Midbrain (tissue), 1 donor: ENCODE measurements at places on chromosomes 12 and 14.

DNA sequence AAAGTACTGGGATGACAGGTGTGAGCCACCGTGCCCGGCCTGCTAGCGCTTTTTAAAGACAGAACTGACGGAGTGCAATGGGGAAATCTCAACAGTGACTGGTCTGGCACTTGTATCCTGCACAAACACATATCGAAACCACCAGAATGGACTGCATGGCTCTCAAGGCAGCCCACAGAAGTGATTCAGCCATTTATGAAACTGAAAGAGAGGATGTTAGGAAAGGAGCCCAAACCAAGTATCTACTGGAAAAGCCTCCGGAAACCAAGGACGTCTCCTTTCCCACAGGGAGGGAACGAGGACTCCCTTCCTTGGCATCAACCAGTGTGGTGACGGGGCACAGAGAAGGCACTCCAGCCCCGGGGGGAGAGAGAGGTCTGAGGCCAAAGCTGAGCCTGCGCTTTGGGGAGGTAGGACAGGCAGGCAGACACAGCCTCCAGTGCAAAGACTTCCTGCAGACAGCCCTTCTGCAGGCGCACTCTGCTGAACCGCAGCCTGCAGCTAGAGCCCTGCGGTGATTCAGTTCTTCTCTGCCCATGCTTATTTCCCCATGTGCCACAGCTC, 16.5 kb downstream of the SLC15A4 start:
- DNase-seq, result peak; percentile 70

DNA sequence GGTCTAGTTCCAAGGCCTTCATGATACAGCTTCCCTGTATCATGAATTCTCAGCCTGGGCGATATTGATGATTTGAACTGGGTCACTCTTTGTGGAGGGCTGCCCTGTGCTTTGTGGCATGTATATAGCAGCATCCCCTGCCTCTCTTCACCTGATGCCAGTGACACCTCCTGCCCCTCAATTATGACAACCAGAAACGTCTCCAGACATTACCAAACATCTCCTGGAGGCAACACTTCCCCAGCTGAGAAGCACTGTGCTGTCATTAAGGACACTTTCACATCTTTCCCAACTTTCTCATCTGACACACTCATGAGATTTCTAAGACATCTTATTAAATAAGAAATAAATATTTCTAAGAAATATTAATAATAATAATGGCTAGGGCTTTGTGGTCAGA, 315.3 kb downstream of the BCL11B start:
- no peak for DNase-seq

DNA sequence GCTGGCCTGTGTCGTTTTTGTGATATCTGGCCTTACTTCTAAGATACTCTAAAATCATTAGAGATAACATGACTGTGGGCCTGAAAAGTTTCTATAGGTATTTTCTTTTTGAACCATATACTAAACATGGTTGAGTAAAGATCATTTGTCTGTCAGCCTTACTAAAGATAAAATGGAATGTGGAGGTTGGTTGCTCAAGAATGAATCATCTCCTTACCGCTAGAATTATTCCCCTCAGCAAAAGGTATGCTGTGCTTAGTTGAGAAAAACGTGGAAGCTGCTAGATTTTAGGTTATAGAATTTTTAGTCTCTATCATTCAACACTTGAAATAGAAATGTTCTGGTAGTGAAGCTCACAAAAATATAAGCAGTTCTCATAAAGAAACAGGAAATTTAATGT, 407.3 kb downstream of the AEBP2 start:
- no peak for DNase-seq

GRCh38 chr14:60184146-60184904, 19.1 kb upstream of the DHRS7 start:
- peak; percentile 74 for DNase-seq

- DNase-seq, result no peak
These were observed 25.9 kb downstream of the CEP83 start for GRCh38 chr12:94433744-94434143.
